Thyroid gland (tissue), 4 donors: ENCODE measurements at places on chromosomes 4 and X.

- no peak for DNase-seq
Measured at GRCh38 chr4:150855981-150856510, 159.0 kb downstream of the LRBA start.

- DNase-seq, result no peak
Measured at GRCh38 chrX:27751976-27752375, 55.8 kb upstream of the MAGEB10 start.

GRCh38 chrX:153770601-153771414 lies 6.8 kb downstream of the PLXNB3 start:
- no peak for DNase-seq

DNA sequence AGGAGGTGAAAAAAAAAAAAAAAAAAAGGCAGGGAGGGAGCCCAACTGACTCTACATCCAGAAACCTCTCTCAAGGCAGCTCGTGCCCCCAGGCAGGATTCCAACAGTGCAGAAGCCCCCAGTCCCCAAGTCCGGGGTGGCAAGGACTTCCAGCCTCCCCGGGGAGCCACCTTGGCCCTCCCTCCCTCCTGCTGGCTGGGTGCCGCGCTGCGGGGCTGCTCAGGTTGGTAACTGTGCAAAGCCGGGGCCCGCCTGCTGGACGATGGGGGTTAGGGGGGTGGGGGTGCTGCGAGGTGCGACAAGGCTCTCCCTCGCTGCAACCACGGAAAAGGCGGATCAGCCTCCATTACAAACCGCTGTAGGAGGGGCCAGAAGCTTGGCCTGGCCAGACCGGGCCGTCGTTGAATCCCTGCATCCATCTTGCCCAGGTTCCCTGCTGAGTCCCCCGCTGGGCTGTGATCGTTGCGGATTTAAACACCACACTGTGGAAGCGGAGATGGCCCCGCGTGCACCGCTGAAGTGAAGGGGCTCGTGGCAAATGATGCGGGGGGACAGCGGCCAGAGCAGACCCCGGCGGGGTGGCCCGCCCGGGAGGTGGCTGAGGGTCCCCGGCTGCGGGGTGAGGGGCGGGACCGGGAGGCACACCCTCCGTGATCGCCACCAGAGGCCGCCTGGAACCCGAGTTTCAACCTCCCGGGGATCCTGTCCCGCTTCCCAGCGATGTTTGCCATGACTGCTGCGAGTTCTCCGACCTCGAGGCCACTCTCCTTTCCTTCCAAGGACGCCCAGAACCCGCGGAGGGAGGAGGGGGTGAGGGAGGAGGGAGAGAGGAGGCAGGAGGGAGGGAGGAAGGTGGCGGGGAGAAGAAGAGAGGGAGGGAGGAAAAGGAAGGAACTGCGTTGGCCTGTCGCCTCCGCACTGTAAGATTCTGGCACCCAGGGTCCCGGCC lies 58.0 kb upstream of the DDX3X start:
- peak; percentile 72 for DNase-seq

DNA sequence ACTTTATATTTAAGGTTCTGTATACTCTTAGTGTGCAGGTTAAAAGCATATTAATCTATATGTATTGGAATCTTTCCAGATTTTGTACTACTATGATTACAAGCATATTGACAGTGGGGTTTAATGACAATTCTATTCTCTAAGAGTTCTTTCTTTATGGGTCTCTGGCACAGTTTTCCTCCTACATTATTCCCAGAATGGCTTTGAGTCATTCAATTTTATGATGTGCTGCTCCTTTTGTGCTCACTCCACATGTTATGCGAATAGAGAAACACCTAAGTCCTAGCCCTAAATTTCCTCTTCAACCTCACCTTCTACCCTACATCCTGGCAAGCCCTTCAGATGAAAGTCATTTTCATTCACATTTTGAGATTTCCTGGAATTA lies 209.9 kb upstream of the DIAPH2 start:
- DNase-seq, result no peak

GRCh38 chr4:20589436-20589835 lies 110.8 kb upstream of the PACRGL start:
- DNase-seq, result no peak

- DNase-seq, result no peak
Measured at GRCh38 chr4:53000560-53000959, 138.4 kb downstream of the RASL11B start.

DNA sequence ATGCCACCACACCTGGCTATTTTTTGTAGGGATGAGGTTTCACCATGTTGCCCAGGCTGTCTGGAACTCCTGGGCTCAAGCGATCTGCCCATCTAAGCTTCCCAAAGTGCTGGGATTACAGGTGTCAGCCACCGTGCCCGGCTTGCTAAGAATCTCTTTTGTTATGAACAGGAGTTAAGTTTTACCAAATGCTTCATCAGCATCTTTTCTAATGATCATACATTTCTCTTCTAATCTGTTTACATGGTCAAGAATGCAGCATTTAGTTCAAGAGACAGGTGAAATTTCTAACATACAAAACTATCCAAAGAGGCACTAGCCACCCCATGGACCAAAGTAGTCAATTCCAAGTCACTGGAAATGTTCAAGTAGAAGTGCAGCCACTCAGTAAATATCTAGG lies 52.5 kb upstream of the IQSEC2 start:
- no peak for DNase-seq

DNA sequence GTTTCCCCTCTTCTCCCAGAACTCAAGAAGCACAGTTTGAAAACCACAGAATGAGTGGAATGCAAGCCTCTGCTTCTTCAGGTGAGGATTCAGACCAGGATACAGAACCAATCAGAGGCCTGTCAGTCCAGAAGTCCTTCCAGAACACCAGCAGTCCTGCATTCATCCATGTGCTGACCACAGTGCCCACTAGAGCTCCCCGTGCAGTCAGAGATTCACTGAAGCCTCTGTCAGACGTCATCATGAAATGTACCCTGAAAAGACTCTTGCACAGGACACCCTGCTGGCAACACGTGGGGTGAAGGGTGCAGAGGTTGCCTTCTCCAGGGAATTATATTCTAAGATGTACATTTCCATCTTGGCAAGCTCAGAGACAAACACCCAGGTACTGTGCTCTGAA lies 75.9 kb upstream of the LSM6 start:
- no peak for DNase-seq

DNA sequence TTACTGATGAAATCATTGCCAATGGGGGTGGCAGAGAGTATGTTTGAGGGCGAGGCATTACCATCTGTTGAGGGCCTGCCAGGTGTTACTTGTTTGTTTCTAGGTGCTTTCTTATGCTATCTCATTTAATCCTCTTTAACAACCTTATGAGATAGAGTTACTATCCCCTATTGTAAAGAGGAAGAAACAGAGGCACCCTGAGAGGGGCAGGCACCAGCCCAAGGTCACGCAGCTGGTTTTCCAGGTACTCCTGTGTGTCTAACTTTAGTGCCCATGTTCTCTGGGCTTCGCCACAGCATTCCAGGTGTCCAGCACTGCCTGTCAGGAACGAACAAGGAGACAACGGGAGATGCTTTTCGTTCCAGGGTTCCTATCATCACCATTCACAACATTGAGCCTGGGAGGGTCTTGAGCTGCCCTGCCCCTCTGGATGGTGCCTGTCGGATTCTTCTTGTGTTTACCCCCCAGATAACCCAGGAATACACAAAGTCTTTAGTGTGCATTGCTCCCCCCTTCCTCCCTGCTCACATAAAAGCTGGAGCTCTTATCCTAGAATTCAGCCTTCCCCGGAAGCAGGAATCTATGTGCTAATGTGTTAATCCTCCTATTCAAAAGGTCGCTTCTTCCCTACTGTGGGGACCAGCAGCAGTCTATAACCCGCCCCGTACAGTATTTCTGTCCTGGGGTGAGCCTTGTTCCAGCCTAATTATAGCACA lies 24.9 kb upstream of the GPC4 start:
- DNase-seq, result no peak

DNA sequence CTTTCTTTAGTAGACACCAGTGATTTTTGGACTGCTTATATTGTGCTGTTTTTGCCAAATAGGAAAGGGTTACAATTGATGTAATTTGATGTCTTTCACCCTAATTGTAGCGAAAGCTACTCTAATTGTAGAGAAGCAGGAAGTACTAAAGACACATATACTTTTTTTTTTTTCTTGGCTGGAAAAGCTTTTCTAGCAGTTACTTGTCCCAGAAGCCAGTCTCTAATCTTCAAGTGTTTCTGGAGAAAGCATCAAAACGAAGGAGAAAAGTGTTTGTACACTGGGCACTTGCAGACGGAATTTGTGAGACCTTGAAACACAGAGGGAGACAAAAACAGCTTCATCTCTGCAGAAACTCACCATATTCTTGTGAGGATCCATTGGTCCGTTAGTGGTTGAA lies 616.5 kb upstream of the LCORL start:
- no peak for DNase-seq

- DNase-seq, result no peak
Measured at GRCh38 chr4:10288830-10289537, 168.2 kb downstream of the ZNF518B start.

- DNase-seq, result no peak
Measured at GRCh38 chr4:20394512-20394911, 142.8 kb downstream of the SLIT2 start.

- no peak for DNase-seq
Measured at GRCh38 chr4:120622601-120623000, 299.9 kb downstream of the PRDM5 start.
